Tibial nerve (tissue), 4 donors: ENCODE measurements at places on chromosomes 7 and 10. TPM values are rescaled to one million over a fixed set of nuclear protein-coding genes. Genes with fewer than 3 reads are reported as not detected.

Gene ASCC1
- 85.7 TPM for total RNA-seq

DNA sequence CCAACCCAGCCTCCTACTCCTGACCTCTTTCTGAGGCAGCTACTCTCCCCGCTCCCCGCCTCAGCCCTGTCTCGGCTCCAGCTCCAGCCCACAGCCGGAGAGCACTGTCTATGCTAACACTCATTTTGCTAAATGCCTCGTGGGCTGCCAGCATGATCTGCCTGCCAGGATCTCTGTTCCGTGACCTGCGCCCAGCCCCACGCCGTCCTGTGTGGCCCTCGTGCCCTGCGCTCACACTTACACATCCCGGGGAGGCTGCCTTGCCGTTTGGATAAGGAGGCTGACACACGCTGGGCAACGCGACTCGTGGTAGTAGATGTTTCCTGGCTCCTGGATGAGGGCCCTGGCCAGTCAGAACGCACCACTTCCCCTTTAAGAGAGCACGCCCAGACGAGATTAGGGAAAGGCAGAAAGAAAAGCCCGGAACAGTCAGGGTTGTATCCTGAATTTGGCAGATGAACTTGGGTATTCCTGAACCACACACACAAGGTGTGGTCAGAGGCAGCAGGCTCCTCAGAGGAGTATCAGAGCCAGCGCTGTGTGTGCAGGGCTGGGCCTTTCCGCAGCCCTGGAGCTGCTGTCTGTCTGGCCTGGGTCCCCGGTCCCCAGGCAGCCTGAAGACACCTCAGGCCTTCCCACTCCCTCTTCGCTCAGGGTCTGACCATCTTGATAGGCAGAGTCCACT is 97.7 kb upstream of the EFCAB10 start:
- H3K27me3 ChIP-seq = no peaks in the 10 kb centered on the region
- peak overlapping the region; percentile 75 for H3K27ac ChIP-seq
- H3K36me3 ChIP-seq = no peaks in the 10 kb centered on the region
- peak; percentile 72 for DNase-seq
- peak overlapping the region; percentile 30 for H3K4me3 ChIP-seq
- H3K4me1 ChIP-seq = peaks cover 58% of the 10 kb centered on the region

DNA sequence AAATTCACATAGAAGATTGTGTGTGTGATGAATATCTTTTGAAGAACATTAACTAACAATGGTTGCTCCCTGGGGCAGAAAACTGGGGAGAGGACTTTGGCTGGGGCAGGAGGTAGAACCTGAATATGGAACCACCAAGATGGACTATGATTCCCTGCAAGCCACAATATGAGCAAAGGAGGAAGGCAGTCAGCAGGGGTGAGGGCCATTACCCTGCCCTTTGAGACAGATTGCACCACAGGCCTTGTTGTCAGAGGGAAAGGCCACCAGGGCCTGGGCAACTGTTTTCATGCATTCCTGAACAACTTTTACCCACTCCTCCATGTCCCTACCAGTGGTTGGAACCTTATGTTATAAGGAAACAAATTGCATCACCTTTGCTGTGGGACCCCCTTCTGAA is 670.1 kb upstream of the POM121L12 start:
- no peak overlapping the region for H3K27ac ChIP-seq
- H3K36me3 ChIP-seq = no peaks in the 10 kb centered on the region
- no peaks in the 10 kb centered on the region for H3K4me1 ChIP-seq
- no peak overlapping the region for H3K4me3 ChIP-seq
- DNase-seq = no peak

GRCh38 chr10:118259288-118259906 is 82.7 kb downstream of the FAM204A start:
- no peaks in the 10 kb centered on the region for H3K4me1 ChIP-seq
- no peaks in the 10 kb centered on the region for H3K36me3 ChIP-seq
- no peak overlapping the region for H3K27ac ChIP-seq
- H3K4me3 ChIP-seq = no peak overlapping the region
- DNase-seq = no peak
- H3K27me3 ChIP-seq = no peaks in the 10 kb centered on the region

DNA sequence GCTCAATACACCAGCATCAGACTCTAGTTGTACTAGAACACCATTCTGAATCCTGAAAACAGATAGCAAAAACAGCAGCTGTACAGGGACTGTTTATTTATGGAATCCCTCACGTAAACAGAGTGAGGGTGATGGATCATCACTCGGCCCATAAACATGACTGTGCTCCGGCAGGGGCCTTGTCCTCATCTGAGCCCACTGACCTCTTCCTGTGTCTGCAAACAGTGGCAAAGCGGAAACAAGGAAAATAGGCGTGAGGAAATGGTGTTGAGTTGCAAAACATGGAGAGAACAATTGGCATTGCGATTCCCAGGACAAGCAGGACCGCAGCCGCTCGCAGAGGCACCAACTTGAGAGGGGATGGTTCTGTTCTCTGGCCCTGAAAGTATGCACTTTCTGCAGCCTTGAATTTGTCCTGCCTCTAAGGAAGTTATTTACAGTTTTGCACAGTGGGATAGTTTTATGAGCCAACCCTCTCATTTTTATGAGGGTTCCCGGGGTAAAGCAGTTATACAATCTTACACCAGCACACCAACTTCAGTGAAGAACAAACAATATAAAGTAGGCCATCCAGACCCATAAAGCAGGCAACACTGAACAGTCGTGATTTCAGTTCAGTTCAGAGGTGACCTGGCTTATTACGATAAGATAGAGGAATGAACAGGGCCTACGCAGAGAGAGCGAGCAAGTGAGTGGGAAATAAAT is 248.0 kb upstream of the FZD8 start:
- no peaks in the 10 kb centered on the region for H3K27me3 ChIP-seq
- peak overlapping the region; percentile 16 for H3K27ac ChIP-seq
- DNase-seq = no peak
- H3K4me1 ChIP-seq = no peaks in the 10 kb centered on the region
- no peak overlapping the region for H3K4me3 ChIP-seq
- H3K36me3 ChIP-seq = no peaks in the 10 kb centered on the region

DNA sequence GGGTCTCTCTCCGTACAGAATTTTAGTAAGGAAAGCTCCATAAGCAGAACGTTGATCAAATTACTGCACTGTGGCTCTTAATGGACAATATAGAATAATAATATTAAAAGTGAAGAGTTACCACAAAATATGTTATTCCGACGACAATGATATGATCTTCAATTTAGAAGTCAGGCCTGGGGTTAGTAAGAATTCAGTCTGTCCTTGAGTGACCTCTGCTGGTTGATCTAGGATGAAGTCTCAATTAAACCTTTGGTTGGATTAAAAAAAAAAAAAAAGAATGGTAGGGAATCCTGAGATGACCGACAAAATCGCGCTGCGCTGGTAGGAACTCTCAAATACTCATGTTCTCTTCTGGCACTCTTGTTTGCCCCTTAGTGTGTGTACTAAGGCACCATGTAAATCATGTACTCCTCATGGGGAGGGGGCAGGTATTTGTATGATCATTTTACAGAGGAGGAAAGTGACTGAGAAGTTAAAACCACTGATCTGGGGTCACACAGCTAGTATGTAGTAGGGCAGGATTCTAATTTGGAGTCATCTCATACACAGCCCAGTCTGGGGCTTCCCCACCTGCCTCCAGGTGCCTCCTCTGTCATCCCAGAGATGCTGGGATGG is 161.3 kb upstream of the NPVF start:
- DNase-seq = no peak
- no peaks in the 10 kb centered on the region for H3K36me3 ChIP-seq
- H3K27me3 ChIP-seq = no peaks in the 10 kb centered on the region
- peaks cover 18% of the 10 kb centered on the region for H3K4me1 ChIP-seq
- H3K27ac ChIP-seq = no peak overlapping the region

DNA sequence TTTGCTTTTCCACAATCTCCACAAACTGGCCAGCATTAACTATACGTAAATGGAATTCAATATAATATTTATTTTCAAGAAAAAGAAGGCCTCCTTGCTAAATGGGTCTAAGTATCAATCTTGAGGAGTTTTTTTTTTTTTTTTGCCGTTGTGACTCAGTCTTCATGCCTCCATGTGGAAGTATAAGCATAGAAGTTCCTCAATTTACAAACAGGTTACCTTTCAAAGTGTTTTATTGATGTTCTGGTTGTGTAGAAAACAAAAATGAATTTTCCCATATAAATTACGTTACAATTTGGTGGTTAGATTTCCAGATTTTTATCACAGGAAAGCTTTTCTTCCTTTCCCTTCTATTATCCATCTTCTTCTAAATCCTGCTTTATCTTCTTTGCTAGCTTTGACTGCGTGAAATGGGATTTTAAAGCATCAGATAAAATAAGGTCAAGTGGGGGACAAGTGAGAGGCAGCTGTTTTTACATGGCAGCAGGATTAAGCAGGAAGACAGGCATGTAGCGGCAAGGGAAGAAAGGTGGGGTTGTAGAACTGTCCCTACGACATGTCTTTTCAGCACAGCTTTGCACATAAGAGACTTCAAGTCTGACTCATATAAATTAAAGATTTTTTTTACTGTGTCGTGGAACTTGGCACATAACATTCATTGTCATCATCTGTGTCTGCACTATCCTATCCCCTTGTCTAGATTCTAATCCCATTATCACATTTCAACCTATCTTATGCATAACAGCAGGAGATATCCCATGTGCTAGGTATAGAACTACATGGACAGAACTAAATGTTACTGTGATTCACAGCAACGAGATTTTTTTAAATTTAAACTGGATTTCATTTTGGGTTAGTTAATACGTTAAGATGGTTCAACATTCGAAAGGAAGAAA is 135.3 kb upstream of the FAM3C start:
- no peaks in the 10 kb centered on the region for H3K4me1 ChIP-seq
- H3K4me3 ChIP-seq = no peak overlapping the region
- H3K27me3 ChIP-seq = no peaks in the 10 kb centered on the region

GRCh38 chr10:42859256-42859655 is 76.7 kb downstream of the BMS1 start:
- H3K27ac ChIP-seq = no peak overlapping the region
- H3K4me1 ChIP-seq = no peaks in the 10 kb centered on the region
- H3K27me3 ChIP-seq = peaks cover 36% of the 10 kb centered on the region
- DNase-seq = no peak
- H3K36me3 ChIP-seq = no peaks in the 10 kb centered on the region

GRCh38 chr7:97801108-97801507 is 69.2 kb downstream of the TAC1 start:
- H3K4me3 ChIP-seq = no peak overlapping the region
- H3K4me1 ChIP-seq = no peaks in the 10 kb centered on the region
- no peaks in the 10 kb centered on the region for H3K36me3 ChIP-seq
- DNase-seq = no peak
- H3K27me3 ChIP-seq = no peaks in the 10 kb centered on the region
- H3K27ac ChIP-seq = no peak overlapping the region

DNA sequence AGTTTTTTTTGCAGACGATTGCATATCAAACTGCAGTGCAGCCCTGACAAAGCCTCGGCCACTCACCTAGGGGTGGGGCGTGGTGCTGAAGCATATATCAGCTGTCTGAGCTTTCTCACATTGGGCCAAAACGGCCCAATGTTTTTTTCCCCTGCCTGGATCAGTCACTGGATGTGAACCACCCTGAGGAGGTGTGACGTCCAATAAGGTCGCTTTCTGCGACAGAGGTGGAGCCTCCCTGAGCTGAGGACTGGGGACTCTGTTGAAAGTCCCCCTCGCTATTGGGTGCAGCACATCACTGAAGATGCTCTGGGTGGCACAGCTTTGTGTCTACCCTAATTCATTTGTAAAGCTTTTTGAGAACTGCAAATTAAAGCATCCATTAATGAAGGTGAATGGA is 60.9 kb downstream of the SEM1 start:
- no peaks in the 10 kb centered on the region for H3K27me3 ChIP-seq
- no peak overlapping the region for H3K4me3 ChIP-seq
- DNase-seq = no peak
- H3K36me3 ChIP-seq = no peaks in the 10 kb centered on the region
- no peak overlapping the region for H3K27ac ChIP-seq

- H3K36me3 ChIP-seq = no peaks in the 10 kb centered on the region
- no peak overlapping the region for H3K4me3 ChIP-seq
- no peaks in the 10 kb centered on the region for H3K4me1 ChIP-seq
- H3K27me3 ChIP-seq = no peaks in the 10 kb centered on the region
- DNase-seq = no peak
- H3K27ac ChIP-seq = no peak overlapping the region
Measured at GRCh38 chr7:12322284-12322902, 81.3 kb downstream of the VWDE start.

DNA sequence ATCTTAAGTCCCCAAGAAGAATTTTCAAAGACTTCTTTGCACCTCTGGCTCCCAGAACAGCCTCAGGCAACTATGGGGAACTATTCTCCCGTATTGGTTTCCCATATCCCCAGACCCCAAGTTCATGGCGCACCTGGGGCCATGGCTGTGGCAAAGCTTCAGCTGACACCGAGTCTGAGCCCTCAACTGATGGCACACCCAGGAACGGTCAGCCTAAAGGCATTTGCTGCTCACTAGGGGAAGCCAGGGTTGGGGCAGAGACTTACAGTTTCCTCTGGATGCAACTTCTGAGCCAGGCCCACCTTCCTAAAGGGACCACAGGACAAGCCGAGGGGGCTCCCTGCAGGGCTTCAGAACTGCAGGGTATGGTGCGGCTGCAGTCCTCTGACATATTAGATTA is 13.7 kb upstream of the CPA1 start:
- H3K36me3 ChIP-seq = no peaks in the 10 kb centered on the region
- no peak overlapping the region for H3K27ac ChIP-seq
- no peak overlapping the region for H3K4me3 ChIP-seq
- H3K4me1 ChIP-seq = peaks cover 38% of the 10 kb centered on the region

DNA sequence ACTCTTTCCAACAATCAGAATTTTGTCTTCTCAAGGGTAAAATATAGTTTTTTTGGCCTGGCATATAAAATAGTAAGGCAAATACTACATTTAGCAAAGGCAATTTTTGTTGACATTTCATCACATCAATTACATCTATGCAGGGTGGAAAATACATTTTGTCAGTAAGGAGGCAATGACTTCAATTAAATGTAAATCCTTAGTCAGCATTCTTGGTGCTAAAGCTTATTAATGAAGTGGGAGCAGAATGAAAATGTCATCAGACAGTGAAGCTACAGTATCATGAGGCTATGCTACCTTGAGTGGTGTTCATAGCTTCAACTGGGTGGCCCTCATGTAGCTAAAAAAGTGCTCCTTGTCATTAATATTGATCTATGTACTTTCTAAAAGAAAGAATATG is 8.9 kb downstream of the LRRTM3 start:
- no peak overlapping the region for H3K4me3 ChIP-seq
- no peaks in the 10 kb centered on the region for H3K4me1 ChIP-seq
- H3K27ac ChIP-seq = no peak overlapping the region
- H3K36me3 ChIP-seq = no peaks in the 10 kb centered on the region
- peaks cover 3% of the 10 kb centered on the region for H3K27me3 ChIP-seq

GRCh38 chr10:1274701-1275544 is 218.7 kb downstream of the WDR37 start:
- no peak for DNase-seq
- H3K4me1 ChIP-seq = no peaks in the 10 kb centered on the region
- H3K4me3 ChIP-seq = no peak overlapping the region
- H3K27ac ChIP-seq = no peak overlapping the region
- H3K36me3 ChIP-seq = no peaks in the 10 kb centered on the region
- no peaks in the 10 kb centered on the region for H3K27me3 ChIP-seq
